ENCODE measurements at places on chromosomes 5 and 9.

DNA sequence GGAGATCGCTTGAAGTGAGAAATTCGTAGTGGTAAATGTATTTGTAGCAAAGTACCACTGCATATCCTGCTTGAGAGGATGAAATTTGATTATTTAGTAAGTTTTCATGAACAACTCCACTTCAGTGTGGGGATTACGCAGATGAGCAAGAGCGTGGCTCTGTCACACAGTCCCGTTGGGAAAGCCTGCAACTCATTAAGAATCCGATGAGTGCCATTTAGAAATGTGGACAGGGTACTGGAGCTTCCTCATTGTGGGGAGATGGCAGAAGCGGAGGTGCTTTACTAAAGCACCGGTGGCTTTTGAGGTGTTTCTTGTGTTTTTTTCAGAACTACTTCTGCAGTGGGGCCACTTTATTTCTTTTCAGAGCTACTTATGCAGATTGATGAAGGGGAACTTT, 1.4 kb downstream of the TJP2 start:
- no peak for DNase-seq

- DNase-seq = no peak
These were observed 17.0 kb downstream of the NIM1K start for GRCh38 chr5:43209060-43209459.

DNA sequence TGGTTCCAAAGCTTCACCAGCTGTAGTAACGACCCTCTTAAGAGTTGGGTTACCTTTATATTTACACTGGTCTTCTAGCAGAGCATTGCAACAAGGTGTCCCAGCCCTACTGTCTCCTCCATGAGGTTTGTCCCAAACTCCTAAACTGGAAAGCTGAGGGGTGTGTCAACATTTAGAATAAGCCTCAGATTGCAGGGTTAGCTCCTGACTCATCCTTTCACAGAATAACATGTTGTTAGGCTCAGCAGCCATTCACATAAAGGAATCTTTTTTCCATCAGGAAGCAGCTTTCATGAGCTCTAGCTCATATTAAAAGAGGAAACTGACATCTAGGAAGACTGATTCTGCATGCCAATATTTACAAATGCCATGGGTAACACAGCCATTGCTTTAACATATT, 238.7 kb downstream of the EFNA5 start:
- DNase-seq = no peak

DNA sequence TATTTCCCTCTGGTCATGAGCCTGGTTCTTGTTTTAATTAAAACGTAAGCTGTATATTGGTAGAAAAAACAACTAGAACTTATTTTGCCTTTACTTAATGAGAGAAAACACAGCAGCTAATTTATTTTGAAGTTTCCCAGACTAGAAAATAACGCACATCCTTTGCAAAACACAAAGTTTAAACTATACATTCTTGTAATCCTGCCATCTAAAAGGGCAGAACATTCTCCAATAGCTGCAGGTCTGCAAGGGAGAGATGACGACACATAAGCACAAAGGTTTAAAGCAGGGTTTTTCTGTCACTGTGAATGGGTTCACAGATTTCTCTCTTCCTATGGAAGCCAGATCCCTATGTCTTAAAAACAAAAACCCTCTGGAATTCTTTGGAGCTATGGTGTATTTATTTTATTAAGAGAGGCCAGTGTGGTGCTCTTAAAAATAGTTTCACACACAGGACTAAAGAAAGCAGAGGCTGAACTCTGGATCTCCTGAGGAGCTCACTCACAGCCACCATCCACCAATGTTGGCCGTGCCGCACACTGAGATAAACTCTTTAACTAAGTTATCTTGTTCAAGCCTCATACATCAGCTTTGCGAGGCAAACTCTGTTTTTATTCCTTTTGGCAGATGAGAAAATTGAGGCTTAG, 82.4 kb downstream of the SNCAIP start:
- DNase-seq = no peak

- DNase-seq = no peak
These were observed 1.2 kb downstream of the N4BP3 start for GRCh38 chr5:178114325-178115135.

DNA sequence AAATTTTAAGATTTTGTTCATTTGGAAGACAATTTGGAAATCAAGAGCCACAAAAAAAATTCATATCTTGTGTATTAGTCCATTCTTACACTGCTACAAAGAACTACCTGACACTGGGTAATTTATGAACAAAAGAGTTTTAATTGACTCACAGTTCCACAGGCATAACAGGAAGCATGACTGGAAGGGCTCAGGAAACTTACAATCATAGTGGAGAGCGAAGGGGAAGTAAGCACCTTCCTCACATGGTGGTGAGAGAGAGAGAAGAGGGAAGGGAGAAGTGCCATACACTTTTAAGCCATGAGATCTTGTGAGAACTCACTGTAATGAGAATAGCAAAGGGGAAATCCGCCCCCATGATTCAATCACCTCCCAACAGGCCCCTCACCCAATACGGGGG, 274.4 kb downstream of the KCNN2 start:
- DNase-seq = no peak

- DNase-seq = no peak
These were observed 314.6 kb upstream of the KIF2A start for GRCh38 chr5:61991430-61991829.

DNA sequence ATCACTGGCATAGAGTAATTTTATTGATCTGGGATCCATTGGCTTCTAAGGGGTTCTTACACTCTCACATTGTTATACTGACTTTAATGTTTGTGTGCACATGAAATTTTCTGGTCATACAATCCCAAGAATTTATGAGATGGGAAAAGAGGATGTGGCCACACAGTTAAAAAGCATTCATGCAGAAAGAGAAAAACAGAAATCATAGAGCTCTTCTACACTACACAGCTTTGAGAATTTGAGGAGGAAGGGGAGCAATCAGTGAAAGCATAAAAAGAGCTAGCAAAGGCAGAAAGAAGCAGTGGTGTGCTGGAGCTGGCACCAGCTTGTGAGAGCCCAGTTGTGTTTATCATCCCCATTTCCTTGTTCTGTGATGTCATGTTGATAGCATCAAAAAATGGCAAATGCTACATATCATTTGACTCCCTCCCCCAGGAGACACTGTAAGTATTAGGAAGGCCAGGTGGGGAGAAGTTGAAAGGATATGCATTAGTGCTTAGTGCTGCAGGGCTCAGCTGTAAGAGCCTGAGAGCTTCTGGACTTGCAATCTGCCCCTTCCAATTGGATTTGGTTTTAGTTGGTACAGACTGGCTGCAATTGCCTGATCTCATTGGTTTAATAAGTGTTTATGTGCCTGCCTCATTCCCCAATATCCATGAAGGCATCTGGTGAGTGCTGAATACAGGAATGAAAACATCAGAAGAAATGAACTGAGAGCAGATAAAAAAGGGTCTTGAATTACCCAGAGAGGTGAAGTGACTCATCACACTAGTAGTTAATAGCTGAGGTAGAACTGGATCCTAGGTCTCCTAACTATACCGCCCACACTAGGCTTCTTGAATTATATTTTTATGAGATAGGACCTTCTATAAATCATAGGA, 30.9 kb downstream of the RHOBTB3 start:
- DNase-seq = no peak

GRCh38 chr9:93597142-93597706, 20.8 kb downstream of the PHF2 start:
- no peak for DNase-seq

DNA sequence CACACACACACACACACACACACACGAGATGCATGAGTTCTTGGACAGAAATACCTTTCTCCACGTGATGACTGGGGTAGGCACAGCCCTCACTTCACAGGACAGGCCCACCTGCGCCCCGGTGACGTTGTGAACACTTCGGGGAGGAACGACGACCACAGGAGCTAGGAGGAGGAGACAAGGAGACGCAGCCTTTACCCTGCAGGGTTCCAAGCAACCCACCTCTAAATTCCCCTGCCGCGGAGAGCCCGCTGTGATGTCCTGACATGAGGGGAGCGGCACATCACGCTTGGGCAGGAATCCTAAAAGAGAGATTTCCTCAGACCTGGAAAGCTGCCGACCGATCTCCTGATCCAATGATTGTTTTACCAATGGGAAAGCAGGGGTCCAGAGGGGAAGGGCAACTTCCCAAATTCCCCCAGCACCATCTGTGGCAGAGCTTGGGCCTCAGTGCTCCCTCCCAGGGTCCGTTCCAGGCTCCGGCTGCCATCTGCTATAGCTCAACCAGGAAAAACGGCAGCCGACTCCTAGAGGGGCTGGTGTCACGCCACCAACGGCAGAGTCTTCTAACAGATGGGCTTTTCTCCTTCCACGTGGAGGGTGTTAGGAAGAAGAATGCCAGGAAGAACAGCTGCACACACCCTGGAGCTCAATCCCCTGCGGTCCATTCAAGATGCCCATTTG, 10.1 kb downstream of the IGFBPL1 start:
- no peak for DNase-seq

DNA sequence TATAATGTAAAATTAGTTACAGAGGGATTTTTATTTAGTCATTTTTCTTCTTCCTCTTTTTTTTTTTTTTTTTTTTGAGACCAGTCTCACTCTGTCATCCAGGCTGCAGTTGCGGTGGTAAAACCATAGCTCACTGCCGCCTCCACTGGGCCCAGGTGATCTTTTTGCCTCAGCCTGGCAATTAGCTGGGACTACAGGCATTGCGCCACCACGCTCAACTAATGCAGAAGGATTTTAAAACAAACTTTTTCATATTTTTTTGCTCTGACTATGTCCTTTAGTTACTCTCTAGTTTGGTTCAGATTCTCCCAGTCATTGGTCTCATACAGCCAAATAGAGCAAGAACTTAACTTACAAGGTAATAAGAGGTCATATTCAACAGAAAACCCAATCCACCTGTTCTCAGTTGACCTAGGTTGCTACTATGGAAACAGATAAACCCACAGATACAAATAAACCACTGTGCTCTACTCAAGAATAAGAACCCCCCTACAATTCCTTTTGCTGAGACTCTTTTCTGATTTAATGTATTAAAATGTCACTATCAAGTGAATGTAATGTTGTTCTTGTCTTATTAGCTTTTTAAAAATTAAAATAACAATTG, 50.1 kb upstream of the TTC39B start:
- no peak for DNase-seq

GRCh38 chr9:3181049-3181953, 337.4 kb upstream of the PUM3 start:
- DNase-seq = peak; percentile 38

- no peak for DNase-seq
These were observed 74.4 kb upstream of the KIF2A start for GRCh38 chr5:62231576-62231975.

- DNase-seq = no peak
These were observed 15.2 kb downstream of the ZCCHC9 start for GRCh38 chr5:81316571-81316970.

GRCh38 chr9:38682713-38683112, 37.2 kb downstream of the FAM240B start:
- DNase-seq = no peak

- no peak for DNase-seq
These were observed 621.7 kb upstream of the NUDT12 start for GRCh38 chr5:104184264-104184663.

DNA sequence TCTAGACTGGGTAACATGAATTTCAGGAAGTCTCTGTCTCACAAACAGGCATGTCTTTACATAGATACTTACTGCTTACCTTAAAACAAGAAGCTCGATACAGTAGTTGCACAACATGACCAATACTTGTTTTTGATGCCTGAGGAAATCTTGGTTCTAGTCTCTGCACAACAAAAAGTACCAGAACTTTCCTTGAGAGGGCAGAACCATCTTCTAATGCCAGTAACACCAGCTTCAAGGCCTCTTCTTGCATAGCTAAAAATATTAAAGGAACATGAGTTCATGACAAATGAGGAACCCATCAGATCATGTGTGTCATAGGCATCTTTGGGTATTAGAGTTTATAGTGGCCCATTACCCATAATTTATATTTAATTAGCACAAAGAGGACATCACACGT, 22.0 kb downstream of the RC3H2 start:
- no peak for DNase-seq

- DNase-seq = no peak
These were observed 201.2 kb downstream of the ADAMTS12 start for GRCh38 chr5:33690374-33691135.

DNA sequence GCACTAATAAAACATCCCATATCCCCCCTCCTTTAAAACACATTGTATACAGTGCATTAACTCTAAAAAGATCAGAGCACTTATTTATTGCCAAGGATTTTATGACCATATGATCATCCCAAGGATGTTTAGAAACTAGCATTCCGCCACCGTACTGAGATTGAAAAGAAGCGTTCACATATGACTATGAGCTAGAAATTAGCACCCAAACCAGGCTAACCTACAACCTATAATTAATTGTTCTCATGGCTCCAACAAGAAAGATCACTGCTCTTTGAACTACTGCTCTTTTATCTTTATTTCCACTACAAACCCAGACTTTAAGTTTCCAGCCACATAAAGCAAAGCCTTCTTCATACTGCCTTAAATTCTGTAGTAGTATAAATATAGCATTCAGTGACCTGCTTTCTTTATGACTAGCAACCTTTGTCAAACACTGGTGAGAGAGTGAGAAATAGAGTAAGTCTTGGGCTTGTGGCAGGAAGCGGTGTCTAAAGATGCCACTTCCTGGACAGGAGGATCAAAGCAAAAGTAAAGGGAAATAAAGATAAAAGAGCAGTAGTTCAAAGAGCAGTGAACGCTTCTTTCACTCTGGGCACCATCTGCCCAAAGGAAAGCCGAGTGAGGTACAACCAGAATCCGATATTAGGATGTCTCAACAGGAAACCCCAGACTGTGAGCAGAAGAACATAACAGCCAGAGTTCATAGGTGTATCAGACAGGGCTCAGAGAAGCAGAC, 151.1 kb upstream of the ERCC6L2 start:
- no peak for DNase-seq

DNA sequence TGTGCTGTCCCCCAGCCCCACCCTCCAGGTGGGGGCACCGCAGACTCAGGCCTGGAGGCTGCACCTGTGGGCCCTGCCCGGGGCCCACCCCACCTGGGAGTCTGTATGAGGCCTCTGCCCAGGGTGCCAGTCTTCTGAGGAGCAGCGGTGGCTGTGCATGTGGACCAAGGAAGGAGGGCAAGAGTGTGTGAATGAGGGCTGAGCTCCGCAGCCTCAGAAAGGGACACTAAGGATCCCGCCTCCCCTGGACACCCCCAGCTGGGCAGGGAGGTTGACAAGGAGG, 19.1 kb downstream of the FGD3 start:
- no peak for DNase-seq

DNA sequence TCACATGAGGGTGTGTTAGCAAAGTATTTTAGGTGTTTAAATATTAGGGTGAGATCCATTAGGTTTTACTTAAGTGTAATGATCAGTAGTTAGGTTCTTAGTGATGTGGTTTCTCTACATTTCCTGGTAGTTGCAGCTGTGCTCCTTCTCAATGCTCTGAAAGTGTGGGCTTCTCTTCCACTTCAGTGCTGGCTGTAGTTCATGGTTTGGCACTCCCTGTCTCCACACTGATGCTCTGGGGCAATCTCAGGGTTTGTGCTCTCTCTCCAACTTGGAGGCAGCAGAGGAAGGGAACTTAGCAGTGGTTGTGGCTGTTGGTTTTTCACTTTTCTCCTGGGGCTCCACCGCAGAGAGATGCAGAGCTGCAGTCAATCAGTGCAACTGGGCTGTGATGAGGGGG, 507.5 kb downstream of the TMEM232 start:
- DNase-seq = no peak

Data from posterior cingulate gyrus (tissue), 11 donors.